GM04504 (cell line): ENCODE measurements at places on chromosomes 4 and X.

GRCh38 chr4:145736241-145736831 is 56.4 kb downstream of the C4orf51 start:
- DNase-seq = peak; percentile 42

- peak; percentile 88 for DNase-seq
Measured at GRCh38 chr4:119209077-119209476, 3.4 kb upstream of the USP53 start.

GRCh38 chrX:141341743-141342142 is 99.4 kb upstream of the SPANXC start:
- DNase-seq = no peak

DNA sequence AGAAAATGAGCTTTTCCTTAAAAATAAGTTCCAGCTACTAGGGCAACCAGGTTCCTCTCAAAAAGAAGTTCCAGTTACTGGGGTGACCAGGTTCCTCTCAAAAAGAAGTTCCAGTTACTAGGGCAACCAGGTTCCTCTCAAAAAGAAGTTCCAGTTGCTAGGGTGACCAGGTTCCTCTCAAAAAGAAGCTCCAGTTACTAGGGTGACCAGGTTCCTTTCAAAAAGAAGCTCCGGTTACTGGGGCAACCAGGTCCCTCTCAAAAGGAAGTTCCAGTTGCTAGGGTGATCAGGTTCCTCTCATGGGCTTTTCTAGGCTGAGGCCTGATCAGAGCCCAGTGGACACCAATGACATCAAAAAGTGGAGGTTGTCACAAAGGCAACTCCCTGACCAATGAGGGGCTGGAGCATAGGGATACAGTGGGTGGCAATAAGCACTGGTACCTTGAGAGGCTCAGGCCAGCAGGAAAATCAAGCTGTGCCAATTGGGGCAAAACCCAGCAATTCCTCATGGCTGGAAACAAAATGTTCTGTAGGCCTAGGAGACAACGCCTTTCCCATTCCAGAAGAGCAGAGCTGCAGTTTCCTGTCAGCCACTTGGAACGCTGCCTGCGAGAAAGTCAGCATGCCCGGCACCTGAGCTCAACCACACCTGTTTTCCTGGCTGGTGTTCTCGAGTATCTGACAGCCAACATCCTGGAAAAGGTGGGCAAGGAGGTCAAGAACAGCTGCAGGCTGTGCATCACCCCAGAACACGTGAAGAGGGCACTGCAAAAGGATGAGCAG is 12.3 kb upstream of the SYTL5 start:
- DNase-seq = no peak

DNA sequence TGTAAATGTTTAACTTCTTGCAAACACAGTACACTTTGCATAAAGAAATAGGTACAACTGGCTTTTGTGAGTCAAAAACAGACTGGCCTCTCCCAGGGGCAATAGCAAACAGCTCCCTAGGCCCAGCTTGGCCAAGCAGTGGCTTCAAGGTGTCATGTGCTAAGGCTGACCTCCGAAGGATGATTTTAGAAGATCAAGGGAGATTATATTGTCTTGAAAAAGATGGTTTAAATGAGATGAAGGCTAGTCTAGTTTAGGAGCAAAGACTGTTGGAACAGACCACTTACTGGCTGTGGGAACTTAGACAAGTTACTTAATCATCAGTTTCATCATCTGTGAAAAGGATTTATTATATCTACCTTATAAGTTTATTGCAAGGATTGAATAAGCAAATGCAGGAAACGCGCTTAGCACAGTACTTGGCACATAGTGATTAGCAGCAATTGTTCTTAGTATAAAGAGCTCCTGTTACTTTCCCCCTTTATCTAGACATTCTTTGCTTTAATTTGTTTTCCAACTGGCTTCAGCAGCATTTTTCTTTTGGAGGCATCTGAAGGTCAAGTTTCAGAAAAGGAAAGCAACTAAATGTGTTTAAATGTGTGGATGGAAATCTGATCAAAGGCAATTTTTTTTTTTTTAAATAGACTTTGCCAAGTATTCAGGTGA is 17.2 kb downstream of the ANXA3 start:
- no peak for DNase-seq

DNA sequence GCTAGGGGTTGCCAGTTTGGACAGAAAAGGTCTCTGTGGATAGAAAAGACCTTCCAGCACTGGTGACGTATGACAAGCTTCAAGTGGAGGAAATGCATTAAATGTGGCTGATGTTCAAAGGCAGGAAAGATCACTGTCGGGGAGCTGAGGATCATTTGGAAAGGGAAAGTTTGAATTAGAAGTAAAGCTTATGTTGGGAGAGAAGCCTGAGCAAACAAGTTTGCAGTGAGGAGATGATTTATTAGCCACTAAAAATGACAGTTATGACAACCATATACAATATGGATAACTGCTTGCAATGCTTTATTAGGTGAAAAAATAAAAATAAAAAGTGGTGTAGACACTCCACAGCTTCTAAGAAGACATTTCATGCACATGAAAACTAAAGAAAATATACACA is 135.3 kb upstream of the HS3ST1 start:
- no peak for DNase-seq

- no peak for DNase-seq
Measured at GRCh38 chr4:173171098-173171497, 2.5 kb downstream of the GALNT7 start.

GRCh38 chr4:187128222-187128621 is 404.6 kb upstream of the FAT1 start:
- DNase-seq = peak; percentile 38

GRCh38 chr4:2482693-2483092 is 13.8 kb downstream of the RNF4 start:
- DNase-seq = no peak

DNA sequence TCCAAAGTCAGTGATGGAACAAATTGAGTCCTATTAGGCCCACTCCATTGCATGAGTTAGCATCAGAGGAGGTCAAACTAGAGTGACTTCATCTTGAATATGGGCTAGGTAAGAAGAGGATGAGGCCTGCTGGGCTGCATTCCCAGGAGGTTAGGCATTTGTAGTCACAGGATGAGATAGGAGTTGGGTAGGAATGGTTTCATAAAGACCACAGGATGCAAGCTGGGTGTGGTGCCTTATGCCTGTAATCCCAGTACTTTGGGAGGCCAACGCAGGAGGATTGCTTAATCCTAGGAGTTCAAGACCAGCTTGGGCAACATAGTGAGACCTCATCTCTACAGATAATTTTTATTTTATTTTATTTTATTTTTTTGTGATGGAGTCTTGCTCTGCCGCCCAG is 26.8 kb downstream of the PDGFRA start:
- no peak for DNase-seq
